CD8-positive, alpha-beta memory T cell (primary cell): ENCODE measurements at places on chromosomes 5 and 9.

GRCh38 chr9:18017136-18017535, 438.3 kb downstream of the SH3GL2 start:
- no peaks in the 10 kb centered on the region for H3K36me3 ChIP-seq
- H3K4me1 ChIP-seq, result no peaks in the 10 kb centered on the region
- H3K4me3 ChIP-seq, result no peak overlapping the region
- no peak for DNase-seq
- no peak overlapping the region for H3K27ac ChIP-seq
- H3K27me3 ChIP-seq, result no peaks in the 10 kb centered on the region

GRCh38 chr9:99269416-99269815, 47.3 kb downstream of the SEC61B start:
- H3K27ac ChIP-seq, result no peak overlapping the region
- no peaks in the 10 kb centered on the region for H3K4me1 ChIP-seq
- H3K27me3 ChIP-seq, result no peaks in the 10 kb centered on the region
- no peak for DNase-seq
- H3K4me3 ChIP-seq, result no peak overlapping the region
- H3K36me3 ChIP-seq, result no peaks in the 10 kb centered on the region

- no peaks in the 10 kb centered on the region for H3K27me3 ChIP-seq
- no peak for DNase-seq
- H3K27ac ChIP-seq, result no peak overlapping the region
- no peak overlapping the region for H3K4me3 ChIP-seq
- peaks cover 18% of the 10 kb centered on the region for H3K36me3 ChIP-seq
- peaks cover 10% of the 10 kb centered on the region for H3K4me1 ChIP-seq
Measured at GRCh38 chr5:57219386-57219785, 45.5 kb downstream of the GPBP1 start.

GRCh38 chr9:123426406-123426805, 70.4 kb downstream of the CRB2 start:
- H3K4me1 ChIP-seq, result no peaks in the 10 kb centered on the region
- no peak for DNase-seq
- no peak overlapping the region for H3K27ac ChIP-seq
- no peaks in the 10 kb centered on the region for H3K36me3 ChIP-seq

DNA sequence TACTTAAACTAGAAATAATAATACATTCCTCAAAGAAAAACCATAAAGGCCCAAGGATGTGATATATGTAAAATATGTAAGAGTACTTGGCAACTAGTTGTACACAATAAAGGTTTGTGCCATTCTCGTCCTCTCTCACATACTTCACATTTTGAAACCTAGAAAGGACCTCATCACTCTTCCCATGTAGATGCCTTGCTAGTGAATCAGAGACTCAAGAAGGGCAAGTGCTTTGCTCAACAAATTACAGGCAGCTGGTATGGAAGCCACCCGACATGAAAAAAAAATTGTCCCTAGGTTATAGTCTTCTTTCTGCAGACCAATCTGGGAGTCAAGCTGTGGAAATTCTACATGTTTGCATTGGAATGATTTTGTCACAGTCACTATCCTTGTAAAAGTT, 31.7 kb downstream of the ADRB2 start:
- H3K4me3 ChIP-seq, result no peak overlapping the region
- H3K27me3 ChIP-seq, result no peaks in the 10 kb centered on the region
- no peak for DNase-seq
- H3K36me3 ChIP-seq, result no peaks in the 10 kb centered on the region
- H3K4me1 ChIP-seq, result peaks cover 60% of the 10 kb centered on the region

DNA sequence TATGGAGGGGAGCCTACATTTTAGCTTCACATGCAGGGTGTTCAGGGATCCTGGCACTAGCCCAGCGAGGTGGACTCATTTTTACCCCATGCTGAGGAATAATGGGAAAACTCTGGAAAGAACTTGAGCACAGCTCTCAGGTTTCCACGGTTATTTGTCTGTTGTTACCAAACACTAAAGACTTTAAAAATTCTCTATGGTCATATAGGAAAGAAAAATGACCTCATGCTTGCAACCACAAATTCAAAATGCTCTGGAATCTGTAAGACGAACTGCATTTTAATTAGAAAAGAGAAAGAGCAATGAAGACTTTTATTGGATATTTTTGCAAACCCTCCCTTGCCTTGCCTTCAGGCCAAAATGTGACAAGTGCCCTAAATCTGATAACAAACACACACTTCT, 606.9 kb downstream of the EBF1 start:
- no peak overlapping the region for H3K4me3 ChIP-seq
- no peaks in the 10 kb centered on the region for H3K36me3 ChIP-seq
- no peaks in the 10 kb centered on the region for H3K27me3 ChIP-seq
- no peak overlapping the region for H3K27ac ChIP-seq
- no peaks in the 10 kb centered on the region for H3K4me1 ChIP-seq
- no peak for DNase-seq

DNA sequence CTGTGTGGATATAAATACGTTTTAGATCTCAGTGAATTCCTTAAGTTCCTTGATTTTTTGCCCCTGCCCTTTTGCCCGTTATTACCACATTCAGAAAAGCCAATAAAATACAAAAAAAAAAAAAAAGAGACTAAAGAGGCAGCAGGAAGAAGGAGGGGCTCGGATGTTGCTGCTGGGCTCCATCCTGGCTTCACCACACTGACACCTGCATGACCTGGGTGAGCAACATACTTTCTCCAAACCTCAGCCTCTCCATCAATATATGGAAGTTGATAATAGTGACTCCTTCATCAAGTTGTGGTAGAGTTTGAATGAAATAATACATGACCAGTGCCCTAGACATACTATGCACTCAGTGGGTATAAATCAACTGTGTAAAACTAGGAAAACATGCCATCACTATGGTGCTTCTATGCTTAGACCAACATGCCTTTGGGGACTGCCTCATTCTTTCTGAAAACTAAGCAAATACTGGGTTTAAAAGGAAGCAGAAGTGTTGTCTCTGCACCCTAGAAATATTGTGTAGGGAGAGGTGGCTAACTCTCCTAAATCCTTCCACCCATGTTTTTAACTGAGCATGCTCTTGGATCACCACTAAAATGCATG, 243.0 kb downstream of the PIK3R1 start:
- H3K4me1 ChIP-seq, result peaks cover 6% of the 10 kb centered on the region
- H3K27me3 ChIP-seq, result no peaks in the 10 kb centered on the region
- peak; percentile 49 for DNase-seq
- H3K4me3 ChIP-seq, result no peak overlapping the region
- H3K36me3 ChIP-seq, result no peaks in the 10 kb centered on the region

GRCh38 chr5:6449465-6450158, 953 bp downstream of the UBE2QL1 start:
- no peak overlapping the region for H3K27ac ChIP-seq
- H3K36me3 ChIP-seq, result no peaks in the 10 kb centered on the region
- H3K4me3 ChIP-seq, result no peak overlapping the region
- H3K4me1 ChIP-seq, result peaks cover 6% of the 10 kb centered on the region
- DNase-seq, result no peak

- H3K27me3 ChIP-seq, result no peaks in the 10 kb centered on the region
- no peak for DNase-seq
- no peaks in the 10 kb centered on the region for H3K36me3 ChIP-seq
Measured at GRCh38 chr9:92407818-92408217, 3.4 kb upstream of the OGN start.

DNA sequence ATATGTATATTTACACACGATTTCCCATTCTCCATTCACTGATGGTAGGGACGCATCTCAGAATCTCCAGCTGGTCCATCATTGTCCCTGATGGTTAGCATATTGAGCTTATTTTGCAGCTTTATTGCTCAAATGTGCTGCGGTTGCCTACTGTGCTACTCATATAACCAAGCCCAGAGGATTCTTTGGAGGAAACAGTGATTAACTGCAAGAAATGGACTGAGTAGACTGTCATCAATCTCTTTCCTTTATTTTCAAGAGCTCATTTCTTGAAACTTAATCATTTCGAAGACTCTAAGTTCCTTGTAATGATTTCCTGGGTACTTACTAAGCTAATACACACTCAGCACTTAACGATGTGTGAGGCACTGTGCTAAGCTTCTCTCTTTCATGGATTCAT, 119.0 kb downstream of the MAT2B start:
- H3K27ac ChIP-seq, result no peak overlapping the region
- no peaks in the 10 kb centered on the region for H3K27me3 ChIP-seq
- H3K4me1 ChIP-seq, result no peaks in the 10 kb centered on the region
- no peaks in the 10 kb centered on the region for H3K36me3 ChIP-seq
- H3K4me3 ChIP-seq, result no peak overlapping the region
- DNase-seq, result no peak

DNA sequence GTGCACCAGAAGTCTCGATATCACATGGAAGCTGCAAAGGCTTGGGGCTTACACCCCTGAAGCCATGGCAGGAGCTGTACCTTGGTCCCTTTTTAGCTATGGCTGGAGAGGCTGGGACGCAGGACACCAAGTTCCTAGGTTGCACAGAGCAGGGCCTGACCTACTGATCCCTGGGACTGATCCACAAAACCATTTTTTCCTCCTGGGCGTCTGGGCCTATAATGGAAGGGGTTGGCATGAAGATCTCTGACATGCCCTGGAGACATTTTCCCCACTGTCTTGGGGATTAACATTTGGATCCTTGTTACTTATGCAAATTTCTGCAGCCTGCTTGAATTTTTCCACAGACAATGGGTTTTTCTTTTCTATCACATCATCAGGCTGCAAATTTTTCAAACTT, 286.7 kb upstream of the PTPRD start:
- no peak overlapping the region for H3K27ac ChIP-seq
- H3K4me1 ChIP-seq, result no peaks in the 10 kb centered on the region
- no peaks in the 10 kb centered on the region for H3K36me3 ChIP-seq
- no peaks in the 10 kb centered on the region for H3K27me3 ChIP-seq
- no peak for DNase-seq
- no peak overlapping the region for H3K4me3 ChIP-seq

DNA sequence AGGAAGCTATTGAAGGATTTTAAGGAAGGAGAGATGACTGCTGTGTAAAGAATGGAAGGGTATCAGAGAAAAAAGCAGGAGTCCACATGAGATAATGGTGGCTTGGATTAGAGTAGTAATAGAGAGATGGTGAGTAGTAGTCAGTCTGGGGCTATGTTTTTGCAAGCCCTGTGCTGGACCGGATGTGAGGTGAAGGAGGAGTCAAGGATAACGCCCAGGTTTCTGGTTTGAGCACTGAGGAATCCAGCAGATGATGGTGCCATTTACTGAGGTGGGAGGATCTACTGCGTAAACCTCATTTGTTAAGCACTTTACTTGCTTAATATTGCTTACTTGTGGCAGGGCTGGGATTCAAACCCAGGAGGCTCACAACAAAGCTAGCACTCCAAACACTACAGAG, 1.1 kb downstream of the TIGD6 start:
- H3K4me1 ChIP-seq, result peaks cover 20% of the 10 kb centered on the region
- no peak overlapping the region for H3K4me3 ChIP-seq
- no peaks in the 10 kb centered on the region for H3K36me3 ChIP-seq
- H3K27me3 ChIP-seq, result no peaks in the 10 kb centered on the region

- peaks cover 30% of the 10 kb centered on the region for H3K36me3 ChIP-seq
- no peak overlapping the region for H3K4me3 ChIP-seq
- H3K27me3 ChIP-seq, result no peaks in the 10 kb centered on the region
- no peak overlapping the region for H3K27ac ChIP-seq
- peaks cover 37% of the 10 kb centered on the region for H3K4me1 ChIP-seq
Measured at GRCh38 chr9:101536938-101537337, 3.3 kb downstream of the RNF20 start.

DNA sequence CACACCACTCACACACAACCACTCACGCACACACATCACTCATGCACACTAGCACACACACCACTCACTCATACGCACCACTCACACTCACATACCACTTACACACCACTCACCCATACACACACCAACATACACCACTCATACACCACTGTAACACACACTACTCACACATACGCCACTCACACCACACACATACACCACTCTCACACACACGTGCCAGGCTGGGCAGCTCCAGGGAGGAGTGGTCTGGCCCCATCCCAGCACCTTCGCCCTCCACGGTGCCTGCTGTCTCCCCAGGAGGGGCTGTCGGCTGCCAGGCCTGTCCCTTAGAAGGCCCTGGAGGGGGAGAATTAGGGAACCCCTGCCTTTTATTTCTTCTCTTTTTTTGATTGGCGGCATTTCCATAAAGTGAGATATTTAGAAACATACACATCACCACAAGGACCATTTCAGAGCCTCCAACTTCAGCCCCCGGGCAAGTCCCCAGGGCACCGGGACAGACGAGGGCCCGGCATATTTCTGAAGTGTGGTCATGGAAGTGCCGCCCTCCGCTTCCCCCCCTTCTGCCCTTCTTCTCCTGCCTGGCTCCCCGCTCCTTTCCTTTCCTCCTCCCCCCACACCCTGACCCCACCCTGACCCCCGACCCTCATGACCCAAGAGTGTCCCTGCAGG, 6.3 kb upstream of the ASB6 start:
- H3K27me3 ChIP-seq, result no peaks in the 10 kb centered on the region
- no peaks in the 10 kb centered on the region for H3K4me1 ChIP-seq
- no peak overlapping the region for H3K27ac ChIP-seq
- no peak for DNase-seq

DNA sequence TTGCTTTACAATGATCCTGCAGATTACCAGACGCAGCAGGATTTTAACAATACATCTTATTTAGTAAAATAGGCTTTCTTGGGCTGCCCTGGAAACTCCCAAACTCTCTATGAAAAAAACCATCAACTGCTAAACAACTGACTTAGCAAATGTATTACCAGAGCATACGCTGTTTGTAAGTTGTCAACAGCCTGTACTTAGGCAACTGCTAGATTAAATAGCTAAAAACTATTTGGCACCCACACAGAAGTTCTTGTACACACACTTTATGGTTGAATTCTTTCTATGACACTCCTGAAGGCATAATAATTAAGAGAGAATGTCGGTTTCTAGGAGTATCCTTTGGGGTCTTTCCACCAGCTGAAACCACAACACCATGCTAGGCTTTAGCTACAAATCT, 123.9 kb downstream of the FBXO38 start:
- H3K36me3 ChIP-seq, result no peaks in the 10 kb centered on the region
- H3K4me1 ChIP-seq, result no peaks in the 10 kb centered on the region
- no peak overlapping the region for H3K27ac ChIP-seq
- no peak overlapping the region for H3K4me3 ChIP-seq
- H3K27me3 ChIP-seq, result no peaks in the 10 kb centered on the region

DNA sequence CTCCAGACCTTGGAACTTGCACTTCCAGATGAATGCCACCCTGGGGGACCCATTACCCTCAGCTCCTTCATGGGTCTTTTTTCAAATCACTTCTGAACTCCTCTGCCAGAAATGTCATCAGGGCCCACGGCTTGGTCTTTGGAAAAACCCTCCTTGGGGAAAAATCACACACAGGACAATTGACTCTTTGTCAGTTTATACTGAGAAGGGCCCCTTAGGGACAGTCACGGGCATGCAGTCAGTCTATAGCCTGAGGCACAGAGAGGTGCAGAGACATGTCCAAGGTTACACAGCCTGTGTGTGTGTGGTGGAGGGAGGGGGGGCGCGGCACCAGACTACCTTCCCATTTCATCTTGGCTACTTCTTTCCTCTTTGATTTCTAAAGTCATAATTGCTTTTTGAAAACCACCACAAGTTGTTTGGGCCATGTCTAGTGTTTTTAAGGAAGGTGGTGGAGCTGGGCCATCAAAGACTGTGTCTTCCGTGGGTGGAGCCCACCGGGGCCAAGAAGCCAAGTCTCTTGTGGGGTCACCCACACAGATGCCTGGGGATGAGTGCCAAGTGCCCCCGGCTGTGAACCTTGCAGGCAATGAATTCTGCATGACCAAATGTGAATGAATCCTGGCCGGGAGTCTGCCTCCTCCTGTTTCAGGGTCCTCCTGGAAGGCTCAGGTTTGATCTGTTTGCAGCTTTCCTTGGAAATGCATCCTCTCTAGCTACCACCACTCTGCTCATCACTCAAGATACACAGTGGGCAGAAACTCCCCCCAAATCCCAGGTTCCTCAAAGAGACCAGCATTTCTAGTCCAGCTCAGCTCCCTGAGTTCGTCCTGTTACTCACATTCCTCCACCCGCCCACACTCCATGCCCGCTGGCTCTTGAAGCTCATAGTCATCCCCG, 200.1 kb upstream of the TBC1D2 start:
- no peaks in the 10 kb centered on the region for H3K4me1 ChIP-seq
- DNase-seq, result no peak
- H3K27ac ChIP-seq, result no peak overlapping the region
- no peaks in the 10 kb centered on the region for H3K36me3 ChIP-seq
- no peaks in the 10 kb centered on the region for H3K27me3 ChIP-seq
- H3K4me3 ChIP-seq, result no peak overlapping the region
